MCF 10A (cell line): ENCODE measurements at places on chromosomes 5 and 9. TPM values are rescaled to one million over a fixed set of nuclear protein-coding genes. Genes with fewer than 3 reads are reported as not detected.

DNA sequence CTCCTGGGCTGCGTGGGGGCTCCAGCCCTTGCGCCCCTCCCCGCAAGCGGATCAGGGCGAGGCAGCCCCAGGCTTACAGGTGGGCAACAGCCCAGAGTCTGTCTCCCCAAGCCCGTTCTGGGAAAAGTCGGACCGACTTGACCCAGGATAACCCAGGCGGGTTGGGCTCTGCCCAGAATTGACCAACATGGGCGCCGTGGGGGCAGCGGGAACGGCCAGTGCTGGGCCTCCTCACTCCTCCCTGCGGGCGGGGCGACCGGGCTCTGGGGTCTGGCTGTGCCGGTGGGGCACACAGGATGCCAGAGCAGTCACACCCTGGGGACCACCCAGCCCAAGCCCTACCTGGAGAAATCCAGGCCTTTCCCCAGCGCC is 15.3 kb upstream of the SYNPO start:
- no peak overlapping the region for H3K4me3 ChIP-seq
- H3K27me3 ChIP-seq: no peaks in the 10 kb centered on the region
- no peaks in the 10 kb centered on the region for H3K36me3 ChIP-seq
- no peak for DNase-seq

- H3K4me1 ChIP-seq: peaks cover 6% of the 10 kb centered on the region
- H3K4me3 ChIP-seq: no peak overlapping the region
- peak; percentile 19 for DNase-seq
- no peak overlapping the region for H3K27ac ChIP-seq
- peaks cover 26% of the 10 kb centered on the region for H3K27me3 ChIP-seq
Observed at GRCh38 chr5:142065273-142065672, 43.3 kb upstream of the NDFIP1 start.

DNA sequence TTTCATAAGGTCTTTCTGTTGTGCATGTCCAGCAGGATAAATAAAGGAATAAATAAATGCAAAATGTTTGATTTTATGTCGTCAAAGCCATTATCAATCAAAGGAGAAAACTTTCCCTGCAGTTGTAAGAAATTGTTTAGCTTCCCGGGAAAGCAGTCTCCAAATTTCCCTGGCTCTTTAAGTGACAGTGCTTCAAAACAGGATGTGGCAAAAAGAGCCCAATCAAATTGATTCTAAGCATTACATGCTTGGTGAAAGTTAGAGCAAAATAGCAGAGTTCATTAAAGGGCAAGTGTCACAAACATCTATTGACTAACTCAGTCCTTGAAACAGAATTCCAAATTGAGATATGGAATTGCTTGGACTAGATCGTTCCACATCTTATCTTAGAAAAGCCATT is 704.1 kb downstream of the PRELID2 start:
- H3K27me3 ChIP-seq: no peaks in the 10 kb centered on the region
- H3K36me3 ChIP-seq: no peaks in the 10 kb centered on the region
- H3K27ac ChIP-seq: no peak overlapping the region
- peaks cover 11% of the 10 kb centered on the region for H3K4me1 ChIP-seq
- H3K4me3 ChIP-seq: no peak overlapping the region
- DNase-seq: peak; percentile 13

DNA sequence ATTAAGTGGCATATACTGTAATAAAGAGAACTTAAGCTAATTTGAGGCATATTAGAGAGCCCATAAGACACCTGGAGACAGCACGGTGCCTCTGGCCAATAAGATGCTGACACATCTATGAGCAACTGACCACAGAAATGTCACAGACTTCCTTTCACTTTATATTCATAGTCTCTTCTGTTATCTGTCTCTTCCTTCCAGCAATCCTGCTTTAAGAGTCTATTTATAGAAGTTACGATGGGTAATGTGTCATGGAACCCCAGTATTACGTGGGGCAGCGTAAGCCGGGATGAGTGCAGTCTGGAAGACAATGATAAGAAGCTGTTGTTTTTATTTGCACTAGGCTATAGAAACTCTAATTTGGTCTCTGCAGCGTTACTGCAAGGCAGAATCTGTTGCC is 136.8 kb downstream of the CFAP90 start:
- H3K27me3 ChIP-seq: peaks cover 33% of the 10 kb centered on the region
- DNase-seq: no peak
- H3K4me1 ChIP-seq: no peaks in the 10 kb centered on the region
- no peak overlapping the region for H3K4me3 ChIP-seq
- no peaks in the 10 kb centered on the region for H3K36me3 ChIP-seq

The STPG3 gene
- total RNA-seq: not detected in 2 replicates

The GBGT1 gene
- total RNA-seq: not detected in 2 replicates

The SLC6A3 gene
- not detected in 2 replicates for total RNA-seq
